ENCODE measurements at places on chromosomes 13 and 19.

DNA sequence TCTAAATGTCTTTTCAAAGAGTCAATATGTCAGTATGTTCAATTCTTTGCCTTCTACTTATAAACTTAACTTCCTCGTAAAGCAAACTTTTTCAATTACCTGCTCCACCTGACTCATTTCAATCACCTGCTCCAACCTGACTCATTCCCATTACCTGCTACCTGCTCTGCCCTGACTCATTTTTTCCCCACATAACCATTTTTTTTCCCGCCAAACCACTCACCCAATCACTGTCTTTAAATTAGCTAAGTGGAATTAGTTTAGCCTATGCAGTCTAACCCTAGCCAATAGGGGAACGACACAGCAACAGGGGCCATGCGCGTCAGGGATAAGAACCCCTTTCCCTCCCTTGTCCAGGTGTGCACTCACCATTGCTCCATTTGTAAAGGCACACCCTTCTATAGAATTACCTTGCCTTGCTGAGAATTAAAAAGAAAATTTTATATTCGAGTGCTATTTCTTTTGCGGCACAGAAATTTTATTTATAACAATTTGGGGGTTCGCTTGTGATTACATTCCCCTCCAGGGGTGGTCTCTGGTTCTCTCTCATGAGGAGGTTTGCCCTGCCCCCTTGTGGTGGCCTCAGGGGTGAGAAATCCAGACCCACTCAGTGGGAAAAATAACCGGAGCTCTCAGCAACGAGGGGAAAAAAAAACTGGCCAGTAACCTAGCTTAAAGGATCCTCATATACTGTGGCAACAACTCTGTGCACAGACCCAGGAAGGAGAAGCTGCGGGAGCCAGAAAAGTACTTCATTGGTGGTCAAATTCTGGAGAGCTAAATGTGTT is 193.1 kb downstream of the ZNF486 start:
- DNase-seq, result no peak

DNA sequence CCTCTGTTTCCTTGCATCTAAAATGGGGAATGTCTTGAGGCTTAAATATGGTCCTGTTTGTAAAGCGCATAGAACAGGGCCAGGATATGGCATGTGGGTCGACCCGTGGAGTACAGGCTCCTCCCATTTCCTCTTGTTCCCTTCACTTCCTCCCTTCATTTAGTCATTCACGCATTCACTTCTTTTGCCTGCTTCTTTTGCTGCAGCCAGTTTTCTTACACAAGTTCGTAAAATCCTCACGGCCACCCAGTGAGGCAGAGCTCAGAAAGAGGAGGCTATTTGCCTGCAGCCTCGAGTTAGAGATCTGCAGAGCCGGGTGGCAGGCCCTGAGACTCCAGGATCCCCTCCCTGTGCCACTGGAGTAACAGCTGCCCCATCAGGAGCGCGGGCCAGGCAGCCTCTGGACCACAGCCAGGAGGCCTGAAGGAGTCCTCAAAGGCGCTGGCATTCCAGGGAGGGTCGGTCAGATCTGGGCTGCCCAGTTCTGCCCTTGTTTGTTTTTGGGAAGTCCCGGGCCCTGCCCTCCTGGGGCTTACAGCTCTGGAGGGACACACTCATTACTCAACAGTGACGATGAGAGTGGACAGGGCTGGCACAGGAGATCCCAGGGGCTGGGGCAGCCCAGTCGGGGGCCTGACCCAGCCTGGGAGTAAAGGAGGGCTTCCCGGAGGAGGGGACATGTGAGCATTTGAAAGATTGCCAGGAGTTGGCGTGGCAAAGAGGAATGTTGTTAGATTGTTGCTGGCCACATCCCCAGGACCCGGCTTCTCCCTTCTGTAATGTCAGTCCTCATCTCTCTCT is 4.6 kb downstream of the PPP5C start:
- peak; percentile 25 for DNase-seq

- no peak for DNase-seq
Observed at GRCh38 chr13:30022256-30022655, 171.8 kb upstream of the UBL3 start.

DNA sequence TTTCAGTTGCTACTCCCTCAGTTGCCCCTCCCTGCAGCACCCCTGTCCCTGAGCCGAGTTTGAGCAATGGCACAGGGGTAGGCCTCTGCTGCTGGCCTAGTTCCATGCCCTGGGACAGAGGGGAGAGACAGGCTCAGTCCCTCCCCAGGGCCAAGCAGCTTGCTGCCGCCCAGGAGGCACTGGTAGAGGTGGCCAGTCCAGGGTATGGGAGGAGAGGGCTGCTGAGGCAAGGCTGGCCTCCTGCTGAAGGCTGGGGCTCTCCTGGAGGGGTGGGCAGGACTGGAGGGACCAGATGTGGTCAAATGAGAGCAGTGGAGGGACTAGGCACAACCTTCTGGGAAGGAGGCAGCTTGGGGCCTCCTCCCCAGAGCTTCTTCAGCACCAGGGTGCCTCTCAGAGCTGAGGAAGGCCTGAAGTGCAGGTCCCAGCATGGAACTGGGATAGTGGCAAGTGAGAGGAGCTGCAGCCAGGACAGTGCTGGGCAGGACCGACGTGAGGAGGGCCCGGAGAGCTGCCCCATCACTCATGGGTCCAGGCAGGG is 29.8 kb upstream of the VSTM2B start:
- DNase-seq, result no peak

DNA sequence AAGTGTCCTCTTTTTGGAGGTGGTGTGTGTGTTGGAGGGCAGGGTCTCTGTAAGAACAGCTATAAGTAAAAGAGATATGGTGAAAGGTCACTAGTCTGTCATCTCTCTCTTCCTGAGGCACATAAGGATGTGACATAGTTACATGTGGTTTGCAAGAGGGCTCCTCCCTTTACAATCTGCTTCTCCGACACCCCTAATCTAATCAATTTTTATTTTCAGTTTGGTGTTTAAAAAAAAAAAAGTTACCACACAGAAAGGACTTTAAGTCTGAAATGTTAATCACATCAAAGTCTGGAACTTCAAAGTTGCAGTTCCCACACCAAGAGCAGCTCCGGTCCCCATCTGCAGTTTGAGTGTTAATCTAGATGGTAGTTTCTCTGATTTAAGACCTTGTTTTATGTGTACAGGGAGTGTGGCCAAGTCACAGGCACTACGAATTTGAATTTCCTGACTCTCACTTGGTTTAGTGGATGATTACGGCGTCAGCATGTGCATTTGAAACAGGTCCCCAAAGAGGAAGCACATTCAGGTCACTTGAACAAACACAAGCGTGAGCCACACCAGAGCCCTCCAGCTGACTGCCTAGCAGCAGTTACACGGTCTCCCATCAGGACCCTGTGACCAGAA is 53.1 kb downstream of the FOXO1 start:
- DNase-seq, result peak; percentile 25

DNA sequence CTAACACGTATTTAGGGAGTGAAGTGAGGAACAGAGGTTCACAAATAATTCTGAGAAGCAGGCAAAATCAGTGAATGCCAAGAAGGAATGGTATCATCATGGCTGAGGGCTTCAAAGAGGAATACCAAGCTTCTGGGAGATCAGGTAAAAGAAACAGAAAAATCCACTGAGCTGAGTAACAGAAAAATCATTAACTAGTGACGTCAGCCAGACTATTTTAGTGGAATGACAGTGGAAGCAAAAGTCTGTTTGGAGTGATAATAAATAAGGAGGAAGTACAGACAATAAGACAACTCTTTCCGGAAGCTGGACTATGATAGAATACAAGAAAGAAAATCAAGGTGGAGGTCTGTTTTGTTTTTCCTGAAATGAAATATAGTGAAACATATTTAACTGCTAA is 83.5 kb downstream of the SACS start:
- no peak for DNase-seq

DNA sequence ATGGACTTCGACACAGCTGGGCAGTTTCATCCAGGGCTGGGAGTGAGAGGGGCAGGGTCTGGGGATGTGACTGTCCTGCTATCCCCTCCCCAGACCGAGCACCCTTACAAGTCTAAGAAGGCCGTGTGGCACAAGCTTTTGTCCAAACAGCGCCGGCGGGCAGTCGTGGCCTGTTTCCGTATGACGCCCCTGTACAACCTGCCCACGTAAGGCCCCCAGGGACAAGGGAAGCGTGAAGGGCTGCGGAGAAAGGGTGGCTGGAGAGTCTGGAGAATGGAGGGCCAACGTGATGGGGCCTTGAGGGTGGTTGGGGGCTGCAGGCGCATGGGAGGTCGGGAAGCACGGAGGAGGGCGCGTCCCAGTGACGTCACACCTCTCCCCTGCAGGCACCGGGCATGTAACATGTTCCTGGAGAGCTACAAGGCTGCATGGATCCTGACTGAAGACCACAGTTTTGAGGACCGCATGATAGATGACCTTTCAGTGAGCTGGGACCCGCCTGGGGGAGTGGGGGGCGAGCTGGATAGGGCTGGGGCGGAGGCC is 89.5 kb downstream of the MAP4K1 start:
- no peak for DNase-seq

All from CD8-positive, alpha-beta T cell (primary cell).